Foreskin keratinocyte (primary cell): ENCODE measurements at places on chromosomes 12 and 14. TPM values are rescaled to one million over a fixed set of nuclear protein-coding genes. Genes with fewer than 3 reads are reported as not detected.

DNA sequence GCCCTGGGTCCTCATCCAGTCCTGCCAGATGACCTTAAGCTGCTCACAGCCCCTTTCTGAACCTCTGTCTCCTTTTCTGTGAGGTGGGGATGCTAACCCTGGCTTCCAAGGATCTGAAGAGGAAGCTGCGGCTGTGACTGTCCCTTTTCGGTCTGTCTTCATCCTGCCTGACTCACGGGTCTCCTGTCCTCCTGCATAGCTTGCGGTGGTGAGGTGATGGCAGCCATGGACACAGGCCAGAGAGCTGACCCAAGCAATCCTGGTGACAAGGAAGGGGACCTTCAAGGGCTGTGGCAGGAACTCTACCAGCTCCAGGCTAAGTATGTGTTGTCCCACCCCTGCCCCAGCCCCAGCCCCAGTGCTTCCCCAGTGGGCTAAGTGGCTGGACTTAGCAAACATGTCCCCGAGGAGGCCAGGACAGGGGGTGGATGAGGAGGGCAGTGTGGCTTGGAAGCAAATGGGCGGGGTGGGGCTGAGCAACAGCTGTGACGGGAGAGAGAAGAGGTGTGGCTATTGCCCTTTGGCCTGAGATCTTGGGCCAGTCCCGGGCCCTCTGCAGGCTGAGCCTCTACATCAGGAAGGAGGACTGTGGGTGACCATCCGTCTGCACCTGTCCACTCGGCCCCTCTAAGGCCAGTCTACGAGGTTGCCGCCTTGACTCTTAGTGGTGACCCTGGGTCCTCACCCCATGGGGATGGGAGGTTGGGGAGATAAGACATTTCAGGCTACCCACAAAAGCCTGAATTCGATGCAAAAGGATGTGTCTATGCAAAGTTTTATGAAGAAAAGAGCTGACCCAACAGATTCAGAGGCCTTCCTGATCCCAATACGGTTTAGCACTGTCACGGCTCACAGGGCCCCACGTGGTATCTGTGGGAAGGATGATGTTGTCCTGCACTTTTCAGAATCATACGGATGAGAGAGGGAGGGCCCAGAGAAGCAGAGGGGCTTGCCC lies 1.1 kb downstream of the CCDC197 start:
- DNase-seq: no peak

- peak; percentile 50 for DNase-seq
These were observed 6.0 kb upstream of the CHD4 start for GRCh38 chr12:6613015-6613775.

DNA sequence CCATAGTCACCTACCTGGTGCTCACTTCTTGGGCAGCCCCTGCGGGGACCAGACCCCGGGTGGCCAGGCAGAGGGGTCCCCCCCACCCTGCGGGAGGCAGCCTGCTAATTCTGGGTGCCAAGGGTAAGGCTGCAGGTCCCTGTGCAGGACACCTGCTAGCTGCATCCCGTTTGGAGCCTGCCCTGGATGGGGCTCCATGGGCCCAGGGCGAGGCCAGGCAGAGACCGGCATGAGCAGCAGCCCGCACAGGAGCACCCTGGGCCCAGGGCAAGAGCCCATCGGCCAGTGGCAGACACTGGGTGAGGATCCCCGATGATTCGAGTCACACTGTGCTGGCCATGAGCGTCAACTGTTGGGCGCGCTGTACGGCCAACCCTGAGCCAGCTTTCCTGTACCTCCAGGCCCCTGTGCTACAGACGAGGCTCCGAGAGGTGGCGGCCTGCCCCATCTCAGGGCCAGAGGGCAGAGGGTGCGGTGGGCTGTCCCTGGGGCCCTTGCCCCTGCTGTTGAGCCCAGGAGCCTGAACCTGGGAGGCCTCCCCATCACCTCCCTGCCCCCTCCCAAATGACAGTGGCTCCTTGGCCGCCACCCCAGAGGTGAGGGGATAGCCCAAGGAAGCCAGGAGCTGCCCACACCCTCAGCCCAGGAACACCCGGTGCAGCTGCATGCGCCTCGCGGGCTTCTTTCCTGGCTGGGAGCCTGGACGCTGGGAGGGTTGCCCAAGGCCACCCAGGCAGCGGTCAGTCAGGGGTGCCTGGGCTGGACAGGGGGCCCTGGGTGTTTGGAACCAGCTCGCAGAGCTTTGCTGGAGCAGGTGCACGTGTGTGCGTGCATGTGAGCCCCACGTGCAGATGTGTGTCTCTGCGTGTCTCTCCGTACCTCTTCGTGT lies 47.7 kb downstream of the CYP46A1 start:
- no peak for DNase-seq

Gene ACOT4
- total RNA-seq: 1.1 and 1.2 TPM in 2 replicates

DNA sequence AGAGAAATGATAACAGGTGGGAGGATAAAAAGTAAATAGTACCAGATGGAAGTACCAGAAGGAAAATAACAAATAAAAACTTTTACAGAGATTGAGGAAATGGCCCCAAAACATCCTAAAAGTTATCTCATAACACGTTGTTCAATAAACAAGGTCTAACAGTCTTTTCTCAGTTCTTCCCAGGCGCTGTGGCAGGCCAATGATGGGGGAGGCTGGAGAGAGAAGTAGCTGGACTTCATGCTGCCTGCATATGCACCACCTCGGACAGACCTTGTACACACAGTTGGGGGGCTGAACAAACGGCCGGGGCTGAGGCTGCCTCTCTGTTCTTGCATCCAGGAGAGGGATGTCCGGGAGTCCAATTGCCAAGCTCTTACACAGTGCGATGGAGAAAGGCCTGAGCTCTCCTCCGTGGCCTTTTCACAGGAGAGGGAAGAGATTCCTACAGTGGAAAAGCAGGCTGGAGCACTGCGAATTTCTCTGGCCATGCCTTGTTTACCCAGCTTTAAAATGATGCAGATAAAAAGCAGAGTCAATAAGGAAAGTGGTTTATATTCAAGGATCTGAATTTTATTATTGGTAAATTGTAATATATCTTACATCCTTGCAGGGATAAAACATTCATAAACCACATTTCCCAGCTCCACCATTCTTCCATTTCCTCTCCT lies 109.8 kb downstream of the PHLDA1 start:
- DNase-seq: no peak

DNA sequence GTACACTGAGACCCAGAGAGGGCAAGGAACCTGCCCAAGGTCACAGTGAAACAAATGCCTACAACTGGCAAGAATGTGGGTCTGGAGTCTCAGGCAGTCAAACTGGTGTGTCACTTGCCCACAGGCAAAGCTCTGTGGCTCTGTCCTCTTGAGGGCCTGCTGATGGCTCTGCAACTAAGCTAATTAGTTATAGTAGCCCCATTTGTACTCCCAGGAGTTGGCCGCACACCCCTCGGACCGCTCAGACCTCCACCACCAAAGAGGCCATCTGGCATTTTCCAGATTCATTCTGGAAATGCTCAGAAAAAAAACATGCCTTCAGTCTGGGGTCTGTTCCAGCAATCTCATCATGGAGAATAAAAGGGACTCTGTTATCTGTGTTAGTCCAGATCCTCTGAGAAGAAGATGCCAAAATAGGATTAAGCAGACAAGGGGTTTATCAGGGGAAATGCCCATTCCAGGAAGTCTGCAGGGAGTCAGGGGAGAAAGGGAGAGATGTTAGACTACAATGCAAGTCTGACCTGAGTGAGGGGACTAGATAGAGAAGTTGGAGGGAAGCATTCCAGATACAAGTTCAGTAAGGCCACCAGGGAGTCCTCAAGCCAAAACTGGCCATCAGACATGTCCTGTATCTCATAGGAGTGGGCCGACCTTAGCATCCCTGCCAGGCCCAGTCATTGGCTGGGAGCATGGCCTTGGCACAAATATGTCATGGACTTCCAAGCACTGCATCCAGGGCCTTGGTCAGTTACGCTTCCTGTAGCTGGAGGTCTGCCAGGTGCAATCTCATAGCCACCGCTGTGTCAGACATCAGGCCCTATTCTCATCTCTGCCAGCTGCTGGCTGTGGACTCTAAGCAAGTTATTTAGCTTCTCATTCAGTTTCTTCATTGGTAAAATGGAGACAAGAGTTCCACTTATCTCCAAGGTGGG lies 15.4 kb upstream of the OAS1 start:
- DNase-seq: no peak

- DNase-seq: no peak
These were observed 481 bp downstream of the MAX start for GRCh38 chr14:65101631-65102440.

- DNase-seq: no peak
These were observed 19.5 kb downstream of the GCN1 start for GRCh38 chr12:120175062-120175461.

Gene SERPINA6
- not detected in 2 replicates for total RNA-seq

GRCh38 chr14:35631071-35631805 lies 97.3 kb downstream of the INSM2 start:
- no peak for DNase-seq

- DNase-seq: no peak
These were observed 62.2 kb downstream of the CKB start for GRCh38 chr14:103460415-103460814.

GRCh38 chr12:78293059-78293686 lies 462.5 kb downstream of the NAV3 start:
- DNase-seq: peak; percentile 28

Gene CTDSP2
- 55.3 and 60.4 TPM in 2 replicates for total RNA-seq

DNA sequence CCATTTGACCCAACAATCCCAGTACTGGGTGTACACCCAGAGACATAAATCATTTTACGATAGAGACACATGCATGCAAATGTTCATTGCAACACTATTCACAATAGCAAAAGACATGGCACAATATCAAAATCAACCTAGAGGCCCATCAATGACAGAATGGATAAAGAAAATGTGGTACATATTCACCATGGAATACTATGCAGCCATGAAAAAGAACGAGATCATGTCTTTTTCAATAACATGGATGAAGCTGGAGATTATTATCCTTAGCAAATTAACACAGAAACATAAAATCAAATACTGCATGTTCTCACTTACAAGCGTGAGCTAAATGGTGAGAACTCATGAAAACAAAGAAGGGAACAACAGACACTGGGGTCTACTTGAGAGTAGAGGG lies 249.1 kb downstream of the RASSF9 start:
- DNase-seq: no peak

DNA sequence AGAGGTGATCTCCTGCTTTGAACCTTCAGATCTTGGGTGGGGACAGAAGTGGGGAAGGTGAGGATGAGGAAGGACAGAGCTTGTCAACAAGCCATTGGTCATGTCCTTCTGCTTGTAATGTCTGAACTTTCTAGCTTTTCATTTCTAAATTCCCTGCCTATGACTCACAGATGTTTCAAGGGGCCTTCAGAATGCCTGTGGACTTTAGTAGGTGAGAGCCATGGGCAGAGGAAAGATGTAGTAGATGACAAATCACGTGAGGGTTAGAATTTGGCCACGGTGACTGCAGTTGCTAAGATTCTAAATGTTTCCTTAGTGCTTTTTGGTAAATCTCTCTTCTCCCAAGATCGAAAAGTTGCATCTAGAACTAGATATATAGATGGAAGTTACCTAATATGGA lies 18.7 kb upstream of the CREBL2 start:
- peak; percentile 55 for DNase-seq

DNA sequence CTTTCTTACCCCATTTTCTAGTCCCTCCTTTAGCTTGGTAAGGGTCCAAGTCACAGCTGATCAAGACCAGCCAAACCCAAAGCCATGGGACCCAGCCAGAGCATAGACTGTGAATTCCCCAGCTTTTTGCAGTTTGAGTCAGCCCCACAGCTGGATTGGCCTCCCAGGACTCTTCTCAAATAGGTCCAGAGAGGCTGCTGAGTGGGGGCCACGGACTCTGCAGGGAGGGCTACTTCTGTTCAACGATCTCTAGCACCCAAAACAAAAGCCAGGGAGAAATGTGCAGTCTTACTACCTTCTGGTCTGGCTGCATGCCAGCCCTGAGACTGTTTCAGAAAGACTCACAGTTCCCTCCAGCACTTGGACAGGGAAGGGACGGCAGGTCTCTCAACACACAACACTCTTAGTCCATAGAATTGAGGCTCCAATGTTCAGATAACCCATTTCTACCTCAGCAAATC lies 1.6 kb downstream of the VDR start:
- no peak for DNase-seq

GRCh38 chr14:90398841-90399540 lies 2.2 kb downstream of the CALM1 start:
- no peak for DNase-seq

GRCh38 chr12:56007564-56008559 lies 10.8 kb downstream of the SUOX start:
- DNase-seq: no peak

GRCh38 chr14:22333422-22334274 lies 255.4 kb downstream of the DAD1 start:
- DNase-seq: peak; percentile 53

DNA sequence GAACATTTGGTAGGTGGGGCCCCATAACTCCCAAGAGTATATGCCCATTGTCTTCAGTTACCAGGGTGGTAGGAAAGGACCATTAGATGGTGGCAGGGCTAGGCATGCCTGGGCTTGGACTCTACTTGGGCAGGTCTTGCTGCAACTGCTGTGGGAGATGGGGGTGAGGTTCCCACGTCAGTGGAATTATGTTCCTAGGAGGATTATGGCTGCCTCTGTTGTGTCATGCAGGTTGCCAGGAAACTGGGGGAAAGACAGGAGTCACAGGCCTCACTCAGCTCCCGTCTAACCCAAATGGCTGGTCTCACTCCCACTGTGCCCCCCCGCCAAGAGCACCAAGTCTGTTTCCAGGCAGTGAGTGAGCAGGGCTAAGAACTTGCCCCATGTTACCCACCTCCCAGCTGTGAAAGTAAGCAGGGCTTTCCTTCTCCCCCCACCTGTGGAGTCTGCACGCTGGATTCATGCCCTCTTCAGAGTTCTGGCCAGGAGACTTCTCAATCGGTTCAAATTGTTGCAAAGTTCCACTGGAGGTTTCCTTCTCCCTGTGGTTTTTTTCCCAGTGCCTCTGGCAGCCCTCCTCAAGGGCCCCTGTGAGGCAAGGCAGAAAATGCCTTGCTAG lies 337.5 kb downstream of the CCDC91 start:
- DNase-seq: peak; percentile 51

DNA sequence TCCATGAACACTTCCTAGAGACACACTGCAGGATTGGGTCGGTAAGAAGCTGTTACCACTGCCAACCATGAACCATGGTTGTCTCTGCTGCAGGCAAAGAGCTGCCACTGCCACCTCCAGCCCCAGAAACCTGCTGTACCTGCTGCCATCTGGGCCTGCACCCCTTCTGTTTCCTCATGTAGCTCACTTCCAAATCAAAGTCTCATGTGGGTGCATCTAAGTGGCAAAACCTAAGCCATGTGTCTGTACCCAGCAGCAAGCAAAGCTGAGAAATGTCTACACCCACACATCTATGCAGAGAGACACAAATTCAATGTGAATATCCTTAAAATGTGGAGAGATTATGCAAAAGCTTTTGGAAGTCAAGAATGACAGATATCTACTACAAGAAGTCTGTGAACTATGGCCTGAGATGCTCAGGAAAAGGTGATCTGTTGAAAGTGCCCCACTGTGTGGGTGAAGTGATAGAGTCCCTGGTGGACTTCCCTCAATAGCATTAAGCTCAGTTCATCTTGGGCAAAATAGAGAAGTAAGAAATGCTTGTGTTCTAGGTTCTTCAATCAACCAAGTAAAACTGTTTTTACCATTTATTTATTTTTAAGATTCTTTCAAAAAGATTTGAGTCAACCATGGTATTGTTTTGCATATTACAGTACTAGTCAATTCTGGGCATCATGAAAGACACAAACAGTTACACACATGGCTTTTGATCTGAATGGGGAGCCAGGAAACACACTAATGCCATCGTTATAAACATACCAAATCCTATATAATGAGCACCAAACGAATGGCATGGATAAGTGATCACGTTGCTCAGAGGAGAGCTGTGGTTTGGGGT lies 64.4 kb downstream of the FOS start:
- DNase-seq: no peak

Gene CLEC4E
- total RNA-seq: not detected in 2 replicates

GRCh38 chr14:48616931-48617330 lies 941.5 kb upstream of the MDGA2 start:
- DNase-seq: no peak

GRCh38 chr14:76007852-76008251 lies 22.3 kb downstream of the IFT43 start:
- no peak for DNase-seq
